ENCODE measurements at places on chromosomes 1 and 21.

GRCh38 chr1:229942501-229942900, 124.5 kb upstream of the GALNT2 start:
- DNase-seq, result no peak

DNA sequence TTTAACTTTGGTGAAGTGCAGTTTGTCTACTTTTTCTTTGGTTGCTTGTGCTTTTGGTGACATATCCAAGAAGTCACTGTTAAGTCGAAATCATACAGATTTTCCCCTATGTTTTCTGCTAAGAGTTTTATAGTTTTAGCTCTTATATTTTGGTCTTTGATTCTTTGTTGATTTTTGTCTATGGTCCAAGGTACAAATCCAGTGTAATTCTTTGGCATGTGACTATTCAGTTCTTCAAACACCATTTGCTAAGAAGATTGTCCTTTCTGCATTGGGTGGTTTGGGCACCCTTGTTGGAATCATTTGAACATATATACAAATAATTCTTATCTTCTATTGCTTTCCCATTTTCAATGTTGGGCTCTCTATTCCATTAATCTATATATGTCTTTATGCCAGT, 16.2 kb downstream of the HIPK1 start:
- no peak for DNase-seq

DNA sequence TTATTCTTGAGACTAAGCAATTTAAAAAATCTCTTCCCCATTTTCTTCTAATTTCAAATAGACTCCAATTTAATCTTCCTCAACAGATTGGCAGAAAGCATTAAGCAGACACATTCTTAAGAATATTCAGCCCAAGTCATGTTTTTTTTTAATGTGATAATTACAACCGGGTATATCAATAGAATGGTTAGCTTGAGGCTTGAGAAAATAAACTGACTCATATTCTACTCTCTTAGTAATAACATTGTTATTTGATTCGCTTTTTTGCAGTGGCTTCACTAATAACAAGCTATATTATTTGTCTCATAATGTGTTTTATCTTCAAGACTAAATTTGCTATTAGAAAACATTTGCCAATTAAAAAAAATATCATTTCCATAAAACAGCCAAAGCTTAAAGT, 488.6 kb upstream of the RGS18 start:
- DNase-seq, result peak; percentile 41

DNA sequence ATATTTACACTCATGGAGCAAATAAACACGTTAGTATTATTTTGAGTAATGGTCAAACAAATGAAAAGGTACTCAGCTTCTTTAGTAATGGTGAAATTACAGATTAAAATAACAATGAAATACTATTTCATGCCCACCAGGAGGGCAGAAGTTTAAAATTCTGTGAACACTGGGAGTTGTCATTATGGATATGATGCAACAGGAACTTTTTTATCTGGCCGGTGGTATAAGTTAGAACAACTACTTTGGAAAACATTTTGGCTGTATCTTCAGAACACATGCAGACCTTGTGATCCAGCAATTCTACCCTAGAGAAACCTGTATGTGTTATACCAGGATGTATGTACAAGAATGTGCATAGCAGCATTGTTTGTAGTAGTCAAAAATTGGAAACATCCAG, 23.2 kb upstream of the PPP1R8 start:
- no peak for DNase-seq

- no peak for DNase-seq
Measured at GRCh38 chr1:224014330-224014649, 99.6 kb upstream of the FBXO28 start.

DNA sequence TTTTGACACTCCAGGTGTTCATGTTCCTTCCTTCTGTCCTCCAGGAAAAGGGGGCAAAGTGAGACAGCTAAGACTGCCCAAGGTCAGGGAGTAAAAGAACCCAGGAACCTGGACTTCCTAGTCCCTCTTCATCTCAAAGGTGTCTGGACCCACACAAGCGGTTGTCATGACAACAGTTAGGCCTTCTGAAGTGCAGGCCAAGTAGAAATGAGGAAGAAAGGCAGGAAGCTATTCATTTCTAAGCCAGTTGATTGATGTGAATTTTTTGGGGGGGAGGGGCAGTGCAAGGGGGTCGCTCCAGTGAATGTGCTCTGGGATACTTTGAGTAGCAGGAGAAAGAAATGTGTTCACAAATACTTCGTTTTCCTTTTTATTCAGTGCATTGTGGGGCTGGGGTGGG, 114.3 kb downstream of the NAV1 start:
- no peak for DNase-seq

DNA sequence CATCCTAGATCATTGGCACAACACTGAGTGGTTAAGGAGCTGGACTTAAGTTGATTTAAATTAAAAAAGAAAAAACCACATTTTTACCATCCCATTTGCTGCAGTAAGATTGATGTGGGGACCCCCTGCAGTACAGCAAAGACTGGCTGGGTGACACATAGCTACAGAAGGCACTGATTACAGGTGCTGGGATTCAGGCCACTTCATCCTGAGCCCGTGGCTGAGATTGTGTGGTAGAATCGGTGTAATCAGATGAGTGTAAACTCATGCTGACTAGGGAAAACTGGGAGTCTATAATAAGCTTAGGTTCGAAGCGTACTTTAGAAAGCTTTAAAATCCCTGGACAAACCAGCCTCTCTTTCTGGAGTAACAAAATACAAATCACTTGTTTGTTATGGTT, 70.1 kb downstream of the SLC25A24 start:
- DNase-seq, result no peak

DNA sequence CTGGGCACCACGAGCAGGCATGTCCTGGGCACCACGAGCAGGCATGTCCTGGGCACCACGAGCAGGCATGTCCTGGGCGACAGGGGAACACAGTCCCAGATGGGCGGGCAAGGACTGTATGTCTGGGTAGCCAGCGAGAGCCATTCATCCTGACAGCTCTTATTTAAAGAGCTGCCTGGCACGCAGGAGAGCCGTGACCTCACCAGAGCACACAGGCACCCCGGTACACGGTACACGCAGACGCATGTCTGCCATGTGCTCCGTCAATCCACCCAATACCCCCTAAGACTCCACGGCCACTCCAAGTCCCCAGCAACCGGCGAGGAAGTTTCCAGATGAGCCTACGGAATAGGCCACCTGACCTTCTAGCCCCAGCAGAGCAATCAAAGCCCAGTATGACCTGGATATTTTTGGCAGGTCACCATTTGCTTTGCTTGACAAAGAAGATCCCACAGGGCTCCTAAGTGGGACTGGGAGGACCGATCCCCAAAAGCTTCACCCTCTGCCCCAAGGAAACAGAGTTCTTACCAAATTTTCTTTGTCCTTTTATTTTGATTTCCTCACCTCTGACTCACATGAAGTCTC, 51.7 kb downstream of the CASZ1 start:
- DNase-seq, result no peak

GRCh38 chr1:205026181-205026580, 16.8 kb upstream of the CNTN2 start:
- no peak for DNase-seq

GRCh38 chr1:4626560-4627319, 27.7 kb upstream of the AJAP1 start:
- DNase-seq, result no peak

DNA sequence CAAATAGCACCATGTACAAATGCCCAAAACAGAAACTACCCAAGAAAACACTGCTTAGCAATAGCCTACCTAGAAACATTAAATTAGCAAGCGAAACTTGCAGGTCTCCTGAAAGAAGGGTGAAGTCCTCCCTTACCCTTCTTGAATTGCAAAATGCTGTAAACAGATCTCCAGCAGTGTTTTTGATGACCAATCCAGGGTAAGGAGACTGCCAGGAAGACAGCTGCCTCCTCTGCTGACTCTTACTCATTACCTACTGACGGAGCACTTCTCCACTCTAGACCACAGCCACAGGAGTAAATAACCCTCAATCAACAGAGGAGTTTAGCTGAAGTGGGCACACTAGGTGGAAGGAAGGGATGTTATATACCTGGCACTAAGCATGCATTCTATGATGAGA, 32.2 kb upstream of the GADD45A start:
- peak; percentile 64 for DNase-seq
